ENCODE measurements at places on chromosomes 7 and 10.

DNA sequence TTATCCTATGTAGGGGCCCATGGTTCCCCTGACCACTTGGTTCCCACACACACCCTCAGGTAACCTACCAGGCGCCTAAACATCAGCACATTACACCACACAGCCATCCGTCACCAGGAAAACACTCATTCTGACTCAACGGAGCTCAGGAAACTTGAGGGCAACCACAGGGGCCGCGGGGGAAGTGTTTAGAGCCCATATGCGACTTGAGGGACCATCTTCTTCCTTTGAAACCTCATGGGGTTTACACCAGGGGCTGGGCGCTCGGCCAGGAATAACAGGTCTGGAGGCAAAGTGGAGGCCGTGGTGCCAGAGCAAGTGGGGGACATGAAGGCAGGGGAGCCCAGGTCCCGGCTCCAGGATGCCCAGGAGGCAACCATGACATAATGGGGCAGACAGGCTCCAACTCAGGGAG, 1.5 kb downstream of the STX1A start:
- H3K4me3 ChIP-seq, result peak overlapping the region; percentile 75
- no peak overlapping the region for H3K27ac ChIP-seq
- H3K27me3 ChIP-seq, result peaks cover 26% of the 10 kb centered on the region
- H3K36me3 ChIP-seq, result no peaks in the 10 kb centered on the region

DNA sequence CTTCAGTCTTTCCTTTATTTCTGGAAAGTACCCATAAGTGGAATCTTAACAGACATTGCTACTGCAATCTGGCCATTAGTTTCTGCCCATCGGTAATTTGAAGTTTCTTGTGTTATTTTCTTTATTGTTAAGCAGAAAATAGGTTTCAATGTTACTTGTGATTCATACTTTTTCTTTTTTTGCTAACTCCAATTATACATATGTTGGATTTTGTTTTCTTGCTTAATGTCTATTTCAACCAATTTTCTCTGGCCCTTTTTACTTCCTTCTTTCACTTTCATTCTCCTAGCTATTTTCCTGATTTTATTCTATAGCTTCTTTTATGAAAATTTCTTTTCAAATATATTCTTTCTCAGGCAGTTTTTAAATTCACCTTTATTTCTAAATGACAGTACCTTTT, 457.4 kb downstream of the TCERG1L start:
- H3K4me1 ChIP-seq, result no peaks in the 10 kb centered on the region
- H3K27me3 ChIP-seq, result peaks cover 27% of the 10 kb centered on the region
- H3K4me3 ChIP-seq, result no peak overlapping the region
- DNase-seq, result no peak
- no peak overlapping the region for H3K27ac ChIP-seq

DNA sequence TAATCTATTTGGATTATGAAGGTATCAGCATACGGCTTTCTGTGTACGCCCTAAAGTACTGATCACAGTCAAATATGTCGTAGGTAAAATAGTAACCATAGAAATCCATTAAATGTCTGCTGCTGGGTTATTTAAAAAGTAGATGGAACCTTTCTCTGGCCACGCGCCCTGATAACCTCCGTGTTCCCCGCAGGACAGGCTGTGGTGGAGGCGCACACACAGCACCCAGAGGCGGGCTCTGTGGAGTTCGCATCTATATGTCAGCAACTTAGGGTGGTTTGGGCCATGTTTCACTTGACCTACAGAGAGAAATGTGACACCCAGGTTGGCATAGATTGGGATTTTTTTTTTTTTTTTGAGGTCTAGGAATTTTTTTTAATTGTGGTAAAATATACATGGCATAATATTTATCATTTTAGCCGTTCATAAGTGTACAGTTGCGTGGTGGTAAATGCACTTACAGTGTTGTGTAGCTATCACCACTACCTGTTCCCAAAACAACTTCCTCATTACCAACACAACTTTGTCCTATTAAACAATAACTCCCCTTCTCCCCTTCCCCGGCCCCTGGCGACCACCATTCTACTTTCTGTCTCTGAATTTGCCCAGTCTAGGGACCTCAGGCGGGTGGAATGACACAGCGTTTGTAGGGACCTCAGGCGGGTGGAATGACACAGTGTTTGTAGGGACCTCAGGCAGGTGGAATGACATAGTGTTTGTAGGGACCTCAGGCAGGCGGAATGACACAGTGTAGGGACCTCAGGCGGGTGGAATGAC, 15.4 kb downstream of the PPP2R2D start:
- no peak overlapping the region for H3K4me3 ChIP-seq
- H3K27me3 ChIP-seq, result no peaks in the 10 kb centered on the region
- H3K36me3 ChIP-seq, result peaks cover 50% of the 10 kb centered on the region
- peaks cover 43% of the 10 kb centered on the region for H3K4me1 ChIP-seq

GRCh38 chr10:125049216-125049881, 107.4 kb downstream of the ZRANB1 start:
- peak overlapping the region; percentile 68 for H3K27ac ChIP-seq
- H3K27me3 ChIP-seq, result peaks cover 7% of the 10 kb centered on the region
- no peak for DNase-seq
- peaks cover 43% of the 10 kb centered on the region for H3K36me3 ChIP-seq
- no peak overlapping the region for H3K4me3 ChIP-seq
- peaks cover 89% of the 10 kb centered on the region for H3K4me1 ChIP-seq

DNA sequence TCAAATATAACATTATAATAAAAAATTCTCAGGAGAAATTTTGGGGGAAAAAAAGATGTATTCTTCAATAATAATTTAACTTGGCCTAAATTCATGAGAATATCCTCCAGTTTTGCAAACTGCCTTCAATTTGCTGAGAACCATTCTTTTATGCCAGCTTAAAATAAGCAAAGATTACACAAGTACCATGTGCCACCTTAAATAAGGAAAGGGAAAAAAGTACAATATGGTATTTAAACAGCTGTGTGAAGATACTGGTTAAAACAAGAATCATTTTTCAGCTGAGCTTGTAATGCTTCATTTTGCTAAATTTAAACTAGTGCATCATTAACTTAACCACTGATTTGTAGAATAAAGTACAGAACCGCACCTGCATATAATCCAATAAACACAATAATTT, 217.8 kb downstream of the LRRN3 start:
- H3K4me1 ChIP-seq, result no peaks in the 10 kb centered on the region
- H3K36me3 ChIP-seq, result no peaks in the 10 kb centered on the region
- no peak for DNase-seq
- no peak overlapping the region for H3K27ac ChIP-seq
- H3K27me3 ChIP-seq, result no peaks in the 10 kb centered on the region

DNA sequence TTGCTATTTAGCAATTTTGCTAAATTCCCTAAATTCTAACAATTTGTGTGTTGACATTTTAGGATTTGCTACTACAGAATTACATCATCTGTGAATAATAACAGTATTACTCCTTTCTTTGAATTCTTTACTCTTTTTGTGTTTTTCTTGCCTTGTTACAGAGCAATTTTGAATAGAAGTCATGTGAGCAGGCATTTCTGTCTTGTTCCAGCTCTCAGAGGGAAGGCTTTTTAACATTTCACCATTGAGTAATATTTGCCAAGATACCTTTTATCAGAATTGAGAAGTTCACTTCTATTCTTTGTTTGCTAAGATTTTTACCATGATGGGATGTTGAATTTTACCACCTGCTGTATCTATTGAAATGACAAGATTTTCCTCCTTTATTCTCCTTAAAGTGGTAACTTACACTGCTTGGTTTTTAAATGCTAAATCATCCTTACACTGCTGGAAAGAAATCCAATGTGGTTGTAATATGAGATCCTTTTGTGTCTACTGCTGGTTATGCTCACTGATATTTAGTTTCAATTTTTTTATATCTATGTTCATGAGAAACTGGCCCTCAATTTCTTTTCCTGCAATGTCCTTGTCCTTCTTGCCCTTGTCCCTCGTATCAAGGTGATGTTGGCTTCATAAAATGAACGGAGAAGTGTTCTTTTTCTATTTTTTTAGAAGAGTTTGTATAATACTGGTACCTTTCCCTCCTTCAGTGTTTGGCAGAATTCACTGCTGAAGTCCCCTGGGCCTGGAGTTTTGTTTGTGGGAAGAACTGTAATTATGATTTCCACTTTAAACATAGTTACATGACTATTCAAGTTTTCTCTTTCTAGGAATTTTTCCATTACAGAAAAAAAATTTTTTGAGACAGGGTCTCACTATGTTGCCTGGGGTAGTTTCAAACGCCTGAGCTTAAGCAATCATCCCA, 50.3 kb upstream of the ATP6V0A4 start:
- peaks cover 79% of the 10 kb centered on the region for H3K36me3 ChIP-seq
- no peak overlapping the region for H3K4me3 ChIP-seq
- H3K27ac ChIP-seq, result no peak overlapping the region
- no peaks in the 10 kb centered on the region for H3K27me3 ChIP-seq
- DNase-seq, result no peak
- peaks cover 7% of the 10 kb centered on the region for H3K4me1 ChIP-seq

DNA sequence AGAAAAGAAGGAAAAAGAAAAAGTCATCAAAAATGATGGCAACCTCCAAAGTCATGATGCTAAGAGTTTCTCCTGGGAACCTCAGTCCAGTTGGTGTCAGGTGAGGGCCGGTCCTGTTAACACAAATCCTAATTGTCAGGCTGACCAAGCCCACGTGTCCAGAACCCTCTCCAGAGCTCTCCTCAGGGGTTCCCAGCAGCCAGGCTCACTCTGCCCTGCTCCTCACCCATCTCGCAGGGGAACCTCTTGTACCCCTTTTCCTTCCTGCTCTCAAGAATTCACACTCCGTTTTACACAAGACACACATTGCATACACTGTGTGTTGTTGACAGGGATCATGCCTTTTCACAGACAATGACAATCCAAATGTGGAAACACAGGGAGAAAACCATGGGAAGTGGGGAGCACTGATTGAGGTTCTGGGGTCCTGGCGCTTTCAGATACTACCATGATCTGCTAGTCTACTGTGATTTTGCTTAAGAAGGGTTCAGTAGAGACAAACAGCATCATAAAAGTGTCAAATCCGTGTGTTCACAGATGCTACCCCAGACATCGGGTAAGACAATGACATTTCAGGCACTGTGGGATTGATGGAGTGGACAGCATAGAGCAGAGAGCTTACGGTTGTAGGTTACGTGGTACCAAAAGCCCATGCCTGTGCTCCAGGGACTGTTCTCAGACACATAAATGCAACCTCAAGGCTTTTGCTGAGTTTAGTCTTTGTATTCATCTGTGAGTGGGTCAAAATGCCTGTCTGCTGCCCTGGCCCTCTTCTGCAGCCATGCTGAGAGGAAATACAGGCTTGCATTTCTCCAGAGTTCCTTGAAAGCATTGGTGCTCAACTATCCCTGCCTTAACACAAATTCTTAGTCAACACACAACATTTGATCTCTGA, 16.0 kb downstream of the IL2RA start:
- peaks cover 59% of the 10 kb centered on the region for H3K27me3 ChIP-seq
- no peak overlapping the region for H3K4me3 ChIP-seq
- H3K4me1 ChIP-seq, result peaks cover 4% of the 10 kb centered on the region
- no peak overlapping the region for H3K27ac ChIP-seq
- H3K36me3 ChIP-seq, result no peaks in the 10 kb centered on the region

DNA sequence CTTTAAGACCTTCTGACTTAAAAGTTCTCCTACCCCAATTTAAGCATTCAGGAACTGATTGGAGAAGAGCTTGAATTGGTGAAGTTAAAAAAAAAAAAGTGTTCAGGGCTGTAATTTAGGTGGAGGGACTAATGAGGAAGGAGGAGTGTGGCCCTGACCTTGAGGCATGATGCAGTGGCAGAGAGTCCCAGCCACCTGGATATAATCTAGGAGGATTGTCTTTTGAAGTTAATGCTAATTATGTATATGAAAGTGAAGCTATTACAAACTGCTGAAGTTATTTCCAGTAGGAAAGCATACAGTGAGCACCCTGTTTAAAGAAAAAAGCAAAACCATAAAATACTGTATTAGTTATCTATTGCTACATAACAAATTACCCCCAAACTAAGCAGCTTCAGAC, 31.5 kb downstream of the ADD3 start:
- peaks cover 10% of the 10 kb centered on the region for H3K36me3 ChIP-seq
- no peaks in the 10 kb centered on the region for H3K27me3 ChIP-seq
- no peak overlapping the region for H3K27ac ChIP-seq
- DNase-seq, result no peak
- no peak overlapping the region for H3K4me3 ChIP-seq

DNA sequence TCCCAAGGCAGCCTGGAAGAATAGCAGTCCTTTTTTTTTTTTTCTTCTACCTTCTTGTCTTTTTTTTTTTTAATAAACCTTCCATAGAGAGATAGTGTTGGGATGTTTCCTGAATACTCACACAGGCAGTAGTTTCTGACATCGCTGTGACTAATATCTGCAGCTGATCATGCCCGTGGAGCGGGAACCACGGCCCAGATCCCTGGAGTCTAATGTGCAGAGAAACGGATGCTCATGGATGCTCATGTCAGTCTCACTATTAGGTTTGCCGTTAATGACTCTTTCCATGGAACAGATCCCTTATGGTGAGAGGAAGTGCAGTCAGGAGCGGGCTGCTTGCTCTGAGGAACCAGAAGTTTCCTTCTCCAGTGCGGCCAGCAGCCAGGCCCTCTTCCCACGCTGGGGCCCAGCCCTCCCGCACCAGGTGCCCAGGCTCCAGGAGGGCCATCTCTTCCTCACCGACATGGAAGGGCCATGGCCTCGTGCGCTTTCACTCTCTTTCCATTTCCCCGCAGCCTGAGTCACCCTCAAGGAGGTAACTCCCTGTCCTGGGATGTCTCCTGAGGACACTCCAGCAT, 132.5 kb downstream of the WDR37 start:
- no peaks in the 10 kb centered on the region for H3K36me3 ChIP-seq
- no peak for DNase-seq
- H3K4me1 ChIP-seq, result peaks cover 33% of the 10 kb centered on the region
- H3K27me3 ChIP-seq, result peaks cover 7% of the 10 kb centered on the region
- H3K27ac ChIP-seq, result no peak overlapping the region
- no peak overlapping the region for H3K4me3 ChIP-seq

DNA sequence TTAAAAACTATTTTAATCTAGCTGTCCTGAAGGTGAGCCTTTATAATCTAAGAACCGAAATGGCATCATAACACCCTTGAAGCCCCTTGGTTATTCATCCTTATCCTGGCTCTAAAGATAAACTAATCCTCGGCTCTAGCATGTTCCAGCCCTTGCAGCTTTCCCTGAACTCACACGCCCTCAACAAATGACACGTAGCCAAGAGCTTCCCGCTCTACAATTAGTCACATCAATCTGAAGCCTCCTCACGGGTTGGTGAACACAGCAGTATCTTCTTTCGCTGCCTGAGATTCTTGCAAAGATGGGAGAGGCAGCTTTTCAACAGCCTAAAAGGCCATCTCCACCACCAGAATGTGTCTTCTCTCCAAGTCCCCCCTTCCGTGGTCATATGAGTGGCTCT, 4.1 kb downstream of the FRMD4A start:
- DNase-seq, result peak; percentile 13
- no peaks in the 10 kb centered on the region for H3K36me3 ChIP-seq
- H3K4me1 ChIP-seq, result peaks cover 57% of the 10 kb centered on the region
